ENCODE measurements at places on chromosomes 3 and 15.
A peak's percentile ranks its signal among the peaks of the same experiment; 100 is the strongest.

- no peak for DNase-seq
Measured at GRCh38 chr3:14676881-14677280, 1.9 kb downstream of the C3orf20 start.

DNA sequence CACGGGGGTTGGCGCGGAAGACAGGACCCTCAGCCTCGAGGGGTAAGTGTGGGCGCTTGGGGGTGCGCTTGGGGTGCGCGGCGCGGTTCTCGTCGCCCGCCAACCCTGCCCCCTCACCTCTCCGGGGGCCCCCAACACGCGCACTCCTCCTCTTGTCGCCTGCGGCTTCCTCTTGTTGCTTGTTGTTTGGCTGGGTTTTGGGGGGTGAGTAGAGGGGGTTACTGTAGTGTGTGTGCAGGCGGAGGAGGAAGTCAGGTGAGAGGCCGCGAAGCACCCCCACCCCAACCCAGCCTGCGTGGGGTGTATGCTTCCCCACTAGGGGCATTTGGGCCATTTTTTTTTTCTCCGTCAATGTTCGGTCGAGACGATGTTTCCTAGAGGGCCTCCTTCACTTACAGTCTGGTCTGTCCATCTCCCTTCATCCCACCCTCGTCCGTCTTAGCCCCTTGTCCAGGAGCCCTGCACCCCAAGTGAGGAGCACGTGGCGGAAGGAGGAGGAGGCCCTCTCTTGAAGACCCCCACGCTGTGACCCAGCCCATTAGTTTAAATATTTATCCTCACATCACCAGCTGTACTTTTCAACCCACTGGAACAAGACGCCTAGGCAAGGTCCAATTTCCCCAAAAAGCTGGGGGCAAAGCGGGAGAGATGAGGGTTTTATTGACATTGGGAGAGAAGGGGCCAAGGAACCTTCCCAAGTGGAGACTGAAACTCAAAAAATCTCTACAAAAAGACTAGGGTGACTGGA lies 20.4 kb upstream of the SATB1 start:
- DNase-seq: peak; percentile 56

GRCh38 chr3:137988982-137989381 lies 21.0 kb upstream of the CLDN18 start:
- no peak for DNase-seq

DNA sequence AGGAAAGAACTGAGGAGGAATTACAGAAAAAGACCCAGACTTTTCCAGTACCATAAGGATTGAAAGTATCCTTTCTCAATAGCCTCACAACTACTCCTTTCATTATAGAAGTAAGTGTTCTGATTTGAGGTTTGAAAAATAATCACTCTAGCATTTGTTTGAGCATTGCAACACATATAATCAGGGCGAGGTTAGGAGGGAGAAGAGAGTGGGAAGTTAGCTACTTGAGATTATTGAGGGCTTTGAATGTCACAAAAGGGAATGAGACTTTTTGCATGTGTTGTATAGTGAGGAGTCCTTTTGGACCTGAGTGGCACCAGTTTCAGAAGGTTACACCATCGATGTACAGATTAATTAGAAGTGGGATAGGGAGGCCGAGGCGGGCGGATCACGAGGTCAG lies 65.2 kb upstream of the TNIK start:
- no peak for DNase-seq

- no peak for DNase-seq
Measured at GRCh38 chr15:93027413-93027812, 61.6 kb downstream of the RGMA start.

- DNase-seq: no peak
Measured at GRCh38 chr15:52658955-52659354, 20.2 kb downstream of the ATOSA start.

GRCh38 chr3:110149763-110150162 lies 812.4 kb upstream of the DPPA4 start:
- DNase-seq: no peak

- no peak for DNase-seq
Measured at GRCh38 chr3:24793896-24794295, 299.2 kb upstream of the THRB start.

All from hematopoietic multipotent progenitor cell treated with erythropoietin and hydrocortisone succinate and interleukin-3 and kit ligand, for 8 days (in vitro differentiated cells).